NT2/D1 (cell line): ENCODE measurements at places on chromosomes 1 and 21.
A peak's percentile ranks its signal among the peaks of the same experiment; 100 is the strongest.

- DNase-seq = no peak
Observed at GRCh38 chr1:32303997-32304622, 12.2 kb downstream of the HDAC1 start.

GRCh38 chr1:157496121-157496526 is 56.2 kb downstream of the FCRL5 start:
- DNase-seq = peak; percentile 52

- DNase-seq = no peak
Observed at GRCh38 chr1:170707959-170708655, 44.2 kb downstream of the PRRX1 start.

DNA sequence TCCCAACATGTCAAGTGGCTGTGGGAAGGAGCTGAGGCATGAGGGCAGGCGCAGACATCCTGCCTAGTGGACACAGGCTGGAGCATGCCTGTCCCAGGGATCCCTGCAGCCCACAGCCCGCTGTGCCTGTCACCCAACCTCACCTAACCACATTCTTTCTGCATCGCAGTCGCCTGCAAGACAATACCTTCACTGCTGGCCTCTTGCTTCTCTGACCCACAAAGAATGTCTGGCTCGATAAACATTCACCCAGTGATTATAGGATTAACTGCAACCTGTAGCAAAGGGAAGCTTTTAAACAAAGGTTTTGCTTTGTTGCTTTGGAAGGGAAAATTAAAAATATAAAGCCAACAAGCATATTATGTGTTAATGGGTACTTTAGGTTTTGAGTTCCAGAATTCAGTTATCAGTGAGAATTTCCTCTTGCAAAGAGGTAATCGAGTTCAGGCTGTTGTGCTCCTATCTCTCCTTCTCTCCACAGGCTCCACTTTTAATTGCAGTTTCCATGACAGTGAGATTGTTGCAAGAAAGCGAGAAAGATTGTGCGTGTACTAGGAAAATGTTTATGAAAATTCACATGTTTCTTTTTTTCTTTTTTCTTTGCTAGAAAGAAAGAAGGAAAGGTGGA is 40.0 kb upstream of the ZNF648 start:
- peak; percentile 92 for DNase-seq

GRCh38 chr1:114353262-114353661 is 157.7 kb downstream of the TRIM33 start:
- DNase-seq = no peak

GRCh38 chr1:202189918-202190715 is 3.5 kb upstream of the LGR6 start:
- DNase-seq = no peak

- no peak for DNase-seq
Observed at GRCh38 chr21:46217511-46218196, 10.9 kb downstream of the LSS start.

DNA sequence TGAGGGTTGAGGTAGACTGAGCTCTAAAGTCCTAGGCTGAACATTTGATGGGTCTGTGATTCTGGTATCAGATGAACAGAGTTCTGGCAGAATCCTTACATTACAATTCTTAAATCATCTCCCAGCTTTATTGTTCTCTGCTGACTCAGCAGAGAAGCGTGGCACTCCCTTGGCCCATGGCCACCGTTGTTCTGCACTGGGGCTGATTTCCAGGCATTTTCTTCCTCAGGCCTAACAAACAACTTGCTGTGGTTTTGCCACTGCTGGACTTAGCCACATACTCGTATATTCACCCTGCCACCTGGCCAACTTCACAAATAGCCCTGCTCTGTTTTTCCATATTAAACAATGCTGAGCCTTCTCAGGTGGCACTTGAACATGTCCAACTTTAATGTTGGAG is 223.2 kb downstream of the TNR start:
- DNase-seq = no peak

DNA sequence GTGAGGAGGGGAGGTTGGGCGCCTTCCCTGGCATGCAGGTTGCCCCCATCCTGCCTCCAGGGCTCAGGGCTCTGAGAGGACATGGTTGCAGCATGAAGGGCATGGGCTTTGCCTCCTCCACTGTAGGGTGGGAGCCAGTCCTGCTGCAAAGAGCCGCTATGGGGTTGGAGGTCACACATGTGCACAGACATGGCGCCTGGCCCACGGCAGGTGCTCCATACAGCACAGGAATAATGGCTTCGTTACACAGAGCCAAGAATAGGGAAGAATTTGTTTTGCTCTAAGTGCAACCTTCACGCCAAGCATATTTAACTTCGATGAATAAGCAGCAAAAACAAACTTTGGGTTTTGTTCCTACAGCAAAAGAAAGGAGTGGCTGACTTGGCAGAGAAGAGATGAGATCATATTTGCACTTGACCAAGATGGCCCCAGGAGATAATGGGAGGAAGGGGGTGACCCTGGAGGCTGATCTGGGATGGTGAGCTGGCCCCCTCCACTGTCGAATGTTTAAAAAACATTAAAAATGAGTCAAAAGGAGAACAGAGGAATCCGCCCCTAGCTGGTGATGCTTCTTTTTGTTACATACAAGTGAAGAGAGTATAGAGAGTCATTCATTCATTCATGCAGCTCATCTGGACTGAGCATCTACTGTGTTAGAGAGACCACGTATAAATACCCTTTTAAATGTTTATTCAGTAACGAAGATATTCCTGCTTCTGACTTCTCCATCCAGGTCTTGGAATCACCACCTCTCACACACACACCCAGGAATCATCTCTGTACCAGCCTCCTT is 12.4 kb upstream of the C2CD2 start:
- no peak for DNase-seq

DNA sequence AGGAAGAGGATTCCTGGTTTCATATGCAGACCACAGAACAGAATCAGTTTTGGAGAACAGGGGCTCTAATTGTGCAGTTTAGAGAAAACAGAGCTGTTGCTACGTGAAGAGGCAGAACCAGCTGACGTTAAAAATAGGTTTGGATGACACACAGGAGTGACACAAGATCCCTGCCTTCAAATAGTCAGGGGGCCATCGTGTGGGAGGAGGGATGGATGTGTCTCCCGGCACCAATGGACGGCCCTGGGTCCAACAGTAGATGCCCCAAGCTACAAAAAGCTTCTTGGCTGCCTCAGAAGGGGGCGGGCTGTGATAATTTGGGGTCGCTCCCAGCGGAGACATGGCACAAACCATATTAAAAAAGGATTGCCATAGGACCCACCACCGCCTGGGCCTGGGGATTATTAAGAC is 87.8 kb downstream of the MRPL37 start:
- no peak for DNase-seq

DNA sequence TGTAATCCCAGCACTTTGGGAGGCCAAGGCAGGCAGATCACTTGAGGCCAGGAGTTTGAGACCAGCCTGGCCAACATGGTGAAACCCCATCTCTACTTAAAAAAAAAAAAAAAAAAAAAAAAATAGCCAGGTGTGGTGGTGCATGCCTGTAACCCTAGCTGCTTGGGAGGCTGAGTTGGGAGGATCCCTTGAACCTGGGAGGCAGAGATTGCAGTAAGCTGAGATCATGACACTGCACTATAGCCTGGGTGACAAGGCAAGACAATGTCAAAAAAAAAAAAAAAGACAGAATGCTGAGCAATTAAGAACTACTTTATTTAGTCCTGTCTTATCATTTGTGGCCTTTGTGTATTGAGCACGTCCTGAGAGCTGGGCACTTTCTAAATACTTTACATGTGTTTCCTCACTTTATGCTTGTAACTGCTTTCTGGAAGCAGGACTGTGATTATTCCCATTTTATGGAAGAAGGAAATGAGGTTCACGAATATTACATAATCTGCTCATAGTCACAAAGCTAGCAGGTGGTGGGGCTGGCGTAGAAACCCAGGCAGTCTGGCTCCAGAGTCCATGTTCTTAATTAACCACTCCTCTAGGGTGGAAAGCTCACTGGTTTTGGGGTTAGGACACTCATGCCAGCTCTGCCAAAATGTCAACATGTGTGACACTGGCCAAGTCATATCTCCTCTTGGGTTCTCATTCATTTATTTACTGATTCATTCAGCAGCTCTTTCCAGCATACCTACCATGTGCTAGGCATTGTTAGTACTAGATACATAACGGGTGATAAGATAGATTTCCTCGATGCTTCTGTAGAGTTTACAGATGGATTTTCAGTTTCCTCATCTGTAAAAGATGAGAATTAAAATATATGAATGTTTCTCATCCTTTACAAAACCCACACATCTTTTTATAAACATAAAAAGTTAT is 57.7 kb downstream of the DDR2 start:
- DNase-seq = no peak

- no peak for DNase-seq
Observed at GRCh38 chr1:78263459-78263858, 217.7 kb downstream of the GIPC2 start.

GRCh38 chr1:203208181-203208580 is 21.3 kb downstream of the CHIT1 start:
- no peak for DNase-seq

DNA sequence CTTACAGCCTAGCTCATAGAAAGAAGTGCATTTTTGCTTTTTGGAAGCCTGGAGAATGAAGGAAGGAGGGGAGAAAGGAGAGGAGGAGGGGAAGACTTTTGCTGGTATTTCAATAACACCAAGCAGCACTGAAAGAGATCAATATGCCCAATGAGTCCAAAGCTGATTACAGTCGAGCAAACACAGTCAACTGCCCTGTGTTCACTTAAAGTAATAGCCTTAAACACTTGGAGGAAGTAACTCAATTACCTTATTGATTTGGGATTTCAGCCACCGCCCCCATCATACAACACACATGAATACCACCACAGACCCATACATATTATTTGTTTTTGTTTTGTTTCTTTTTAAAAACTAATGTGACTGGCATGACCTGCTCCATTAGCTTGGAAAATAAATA is 23.3 kb upstream of the RXRG start:
- DNase-seq = no peak

DNA sequence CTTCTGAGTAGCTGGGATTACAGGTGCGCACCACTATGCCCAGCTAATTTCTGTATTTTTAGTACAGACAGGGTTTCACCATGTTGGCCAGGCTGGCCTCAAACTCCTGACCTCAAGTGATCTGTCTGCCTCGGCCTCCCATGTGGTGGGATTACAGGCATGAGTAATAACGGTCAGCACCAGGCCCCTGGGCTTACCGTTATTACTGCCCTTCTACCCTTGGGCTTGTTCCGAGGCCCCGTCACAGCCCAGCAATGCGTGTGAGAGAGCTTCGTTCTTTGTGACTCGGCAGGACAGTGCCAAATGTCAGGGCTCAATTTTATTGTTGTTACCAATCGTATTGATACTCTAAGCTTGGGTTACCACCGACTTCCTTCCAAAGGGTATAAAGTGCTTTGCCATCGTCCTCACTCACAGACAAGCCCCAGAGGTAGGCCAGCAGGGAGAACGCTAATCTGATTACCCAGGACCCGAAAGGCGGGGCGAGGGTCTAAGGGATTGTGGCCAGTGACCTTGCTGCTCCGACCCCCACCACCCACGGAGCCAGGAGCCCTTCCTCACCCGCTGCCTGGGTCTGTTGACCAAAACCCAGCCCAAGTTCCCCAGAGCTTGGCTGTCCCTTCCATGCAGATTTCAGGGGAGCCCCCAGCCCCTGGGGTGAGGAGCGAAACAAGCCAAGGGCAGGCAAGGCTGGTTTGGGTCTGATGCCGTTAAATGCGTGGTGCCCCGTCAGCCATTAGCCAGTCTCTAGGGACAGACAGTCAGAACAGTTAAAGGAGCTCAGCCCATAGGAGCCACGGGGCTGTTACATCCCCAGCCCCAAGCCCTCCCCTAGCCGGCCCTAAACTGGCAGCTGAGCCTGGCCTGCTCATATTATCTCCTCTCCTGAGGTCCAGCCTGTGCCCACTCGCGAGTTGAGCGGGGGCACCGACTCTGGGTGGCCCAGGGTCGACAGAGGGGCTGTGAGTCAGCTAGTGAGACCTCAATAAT is 54.9 kb upstream of the CASZ1 start:
- DNase-seq = no peak

GRCh38 chr1:154972517-154973343 is 1.8 kb upstream of the CKS1B start:
- DNase-seq = peak; percentile 99

DNA sequence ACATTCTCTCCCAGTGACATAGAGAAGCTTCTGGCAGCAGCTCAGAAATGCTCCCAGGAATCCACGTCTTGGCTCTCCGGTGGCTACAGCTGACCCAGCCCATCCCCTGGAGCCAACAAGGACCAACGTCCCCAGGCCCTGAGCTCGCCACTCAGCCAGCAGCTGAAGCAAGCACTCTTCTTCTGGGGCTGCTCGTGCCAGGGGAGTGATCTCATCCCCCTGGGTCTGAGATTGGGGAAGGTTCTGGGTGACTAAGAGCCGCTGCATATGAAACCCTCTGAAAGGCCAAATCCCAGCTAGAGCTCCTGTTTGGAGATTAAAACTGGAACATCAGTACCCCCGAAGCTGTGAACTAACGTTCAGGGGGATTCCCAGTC is 487.9 kb downstream of the NPHP4 start:
- no peak for DNase-seq

DNA sequence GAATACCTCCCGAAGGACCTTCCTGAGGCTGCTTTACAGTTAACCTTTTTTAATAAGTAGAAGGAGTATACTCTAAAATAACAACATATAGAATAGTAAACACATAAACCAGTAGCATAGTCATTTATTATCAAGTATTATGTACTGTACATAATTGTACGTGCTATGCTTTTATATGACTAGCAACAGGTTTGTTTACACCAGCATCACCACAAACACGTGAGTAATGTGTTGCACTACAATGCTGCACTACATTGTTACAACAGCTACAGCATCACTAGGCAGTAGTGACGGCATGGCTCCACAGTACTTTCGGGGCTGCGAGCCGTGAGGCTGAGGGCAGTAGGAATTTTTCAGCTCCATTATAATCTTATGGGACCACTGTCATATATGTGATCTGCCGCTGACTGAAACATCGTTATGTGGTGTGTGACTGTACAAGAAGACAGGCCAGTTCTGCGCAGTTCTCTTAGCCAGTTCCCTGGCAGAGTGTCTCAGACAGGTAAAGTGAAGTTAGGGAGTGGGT is 82.8 kb upstream of the LRRC8D start:
- no peak for DNase-seq

DNA sequence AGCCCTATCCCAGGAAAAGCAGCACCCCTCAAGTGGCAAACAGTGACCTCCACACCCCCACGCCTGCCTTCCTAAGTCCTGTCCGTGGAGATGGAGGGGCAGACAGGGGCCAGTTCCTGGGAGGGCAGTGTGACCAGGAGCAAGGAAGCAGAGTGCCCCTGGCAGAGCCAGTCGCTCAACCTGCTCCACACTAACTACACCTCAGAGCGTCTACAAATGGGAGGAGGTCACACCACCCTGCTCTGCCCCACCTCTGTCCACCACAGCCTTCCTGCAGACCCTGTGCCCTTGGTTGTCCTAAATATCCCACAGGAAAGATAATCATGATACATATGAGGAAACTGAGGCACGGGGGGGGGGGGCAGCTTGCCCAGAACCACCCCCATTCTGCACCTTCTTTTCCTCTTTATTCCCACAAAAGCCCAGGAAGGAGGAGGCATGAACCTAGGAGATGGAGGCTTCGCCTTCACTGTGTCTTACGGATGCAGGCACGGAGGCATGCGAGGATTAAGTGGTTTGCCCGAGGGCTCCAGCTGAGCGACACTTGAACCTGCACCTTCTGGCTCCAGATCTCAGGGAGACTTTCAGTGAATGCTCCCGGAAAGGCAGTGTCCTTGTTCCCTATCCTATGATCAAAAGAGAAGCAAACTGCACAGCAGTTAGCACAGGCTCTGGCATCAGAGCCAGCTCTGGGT is 42.7 kb upstream of the SELENON start:
- no peak for DNase-seq
